HFFc6 (cell line): ENCODE measurements at places on chromosomes 16 and 17. TPM values are rescaled to one million over a fixed set of nuclear protein-coding genes. Genes with fewer than 3 reads are reported as not detected.

DNA sequence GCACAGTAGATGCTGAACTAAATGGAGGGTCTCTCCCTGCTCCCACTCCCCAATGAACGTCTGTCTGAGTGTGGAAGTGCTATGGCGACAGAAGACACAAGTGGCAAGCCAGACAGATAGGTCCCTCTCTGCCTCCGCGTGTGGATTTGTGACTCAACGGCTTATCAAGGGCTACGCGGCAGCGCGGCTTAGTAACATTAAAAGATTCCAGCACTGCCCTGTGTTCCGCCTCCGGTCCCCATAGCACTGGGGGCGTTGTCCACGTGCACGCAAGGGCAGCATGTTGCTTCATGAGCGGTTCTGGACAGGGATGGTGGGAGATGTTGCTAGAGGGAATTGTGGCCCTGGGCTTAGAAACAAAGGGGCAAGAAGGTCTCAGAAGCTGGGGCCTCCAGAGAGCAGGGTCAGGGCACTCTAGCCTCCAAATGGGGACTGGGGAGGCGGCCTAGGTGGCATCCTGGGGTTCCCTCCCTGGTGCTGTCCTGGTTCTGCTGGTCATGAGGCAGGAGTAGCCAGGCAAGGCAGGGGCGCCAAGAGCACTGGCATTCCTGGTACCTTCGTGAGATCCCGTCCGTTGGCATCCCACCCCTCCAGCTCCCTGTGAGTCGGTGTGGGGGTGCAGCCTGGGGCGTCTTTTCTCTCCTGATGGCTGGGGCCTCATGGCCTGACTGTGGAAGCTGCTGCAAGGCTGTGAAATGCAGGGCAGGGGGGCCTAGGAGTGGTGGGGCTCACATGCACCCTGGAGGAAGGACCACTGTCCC is 9.1 kb downstream of the CRHR1 start:
- DNase-seq = no peak

DNA sequence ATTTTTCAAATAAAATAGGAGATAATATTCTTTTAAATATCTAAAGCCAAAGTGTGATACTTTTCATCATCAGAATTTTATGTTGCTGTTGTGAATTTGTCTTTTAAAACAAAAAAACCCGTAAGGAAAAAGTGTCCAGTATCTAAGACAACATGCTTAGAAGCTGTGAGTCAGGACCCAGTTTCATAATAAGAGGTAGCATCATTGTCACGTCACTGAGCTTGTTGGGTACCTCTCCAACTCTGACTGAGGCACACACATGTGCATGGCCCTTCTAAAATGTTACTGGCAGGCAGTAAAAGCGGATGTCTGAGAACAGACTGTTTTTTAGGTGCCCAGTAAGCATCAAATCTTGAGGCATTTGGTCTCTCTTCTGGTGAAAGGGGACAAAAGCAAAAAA is 2.5 kb downstream of the CIAPIN1 start:
- DNase-seq = no peak

GRCh38 chr16:73306901-73307413 is 259.0 kb upstream of the ZFHX3 start:
- DNase-seq = no peak

GRCh38 chr17:1787301-1787902 is 25.5 kb downstream of the SERPINF1 start:
- peak; percentile 93 for DNase-seq

DNA sequence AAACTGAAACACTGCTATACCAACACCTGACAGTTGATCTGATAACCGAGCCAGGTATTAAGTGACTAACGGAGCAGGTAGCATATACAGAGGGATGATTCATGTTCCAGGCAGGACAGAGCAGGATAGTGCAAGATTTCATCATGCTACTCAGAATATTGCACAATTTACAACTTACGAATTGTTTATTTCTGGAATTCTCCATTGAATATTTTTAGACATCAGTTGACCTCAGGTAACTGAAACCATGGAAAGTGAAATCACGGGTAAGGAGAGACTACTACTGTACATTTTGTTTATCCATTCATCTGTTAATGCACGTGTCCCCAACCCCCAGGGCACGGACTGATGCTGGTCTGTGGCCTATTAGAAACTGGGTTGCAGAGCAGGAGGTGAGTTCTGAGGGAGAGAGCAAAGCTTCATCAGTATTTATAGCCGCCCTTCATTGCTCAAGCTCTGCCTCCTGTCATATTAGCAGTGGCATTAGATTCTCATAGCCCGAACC is 14.5 kb upstream of the PPM1E start:
- peak; percentile 7 for DNase-seq

DNA sequence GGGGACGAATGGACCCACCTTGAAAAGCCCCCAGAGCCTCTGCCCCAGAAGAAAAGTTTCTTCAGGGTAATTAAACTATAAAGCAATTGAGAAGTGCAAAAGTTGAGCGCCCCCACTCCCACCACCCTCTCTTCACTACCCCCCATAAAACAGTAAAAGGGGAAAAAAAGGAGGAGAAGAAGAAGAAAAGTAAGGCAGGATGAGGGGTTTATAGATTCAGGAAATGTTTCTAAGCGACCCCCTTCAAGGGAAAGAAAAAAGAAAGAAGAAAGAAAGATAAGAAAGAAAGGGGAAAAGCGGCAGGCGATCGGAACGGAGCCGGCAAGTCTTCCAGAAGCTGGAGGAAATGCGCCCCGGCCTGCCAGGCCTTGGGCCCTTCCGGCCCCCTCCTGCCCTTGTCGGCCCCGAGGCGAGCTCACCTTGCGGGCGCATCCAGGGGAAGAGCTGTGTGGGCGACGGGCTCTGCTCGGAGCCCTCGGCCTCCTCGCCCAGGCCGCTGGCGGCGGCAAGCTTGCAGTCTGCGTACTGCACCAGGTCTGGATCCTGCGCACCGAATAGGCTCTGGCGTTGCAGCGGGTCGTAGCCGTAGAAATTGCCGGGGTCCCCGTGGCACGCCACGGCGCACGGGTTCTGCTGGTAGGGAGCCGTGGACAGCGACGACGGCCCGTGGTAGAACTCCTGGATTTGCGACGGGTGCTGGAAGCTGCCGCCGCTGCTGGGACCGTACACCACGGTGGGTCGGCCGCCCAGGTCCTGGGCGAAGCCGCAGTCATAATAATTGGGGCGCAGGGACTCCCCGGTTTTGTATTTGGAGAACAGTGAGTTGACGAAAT is 1.0 kb downstream of the HOXB8 start:
- no peak for DNase-seq

GRCh38 chr17:80449930-80450576 is 26.4 kb downstream of the NPTX1 start:
- DNase-seq = no peak

DNA sequence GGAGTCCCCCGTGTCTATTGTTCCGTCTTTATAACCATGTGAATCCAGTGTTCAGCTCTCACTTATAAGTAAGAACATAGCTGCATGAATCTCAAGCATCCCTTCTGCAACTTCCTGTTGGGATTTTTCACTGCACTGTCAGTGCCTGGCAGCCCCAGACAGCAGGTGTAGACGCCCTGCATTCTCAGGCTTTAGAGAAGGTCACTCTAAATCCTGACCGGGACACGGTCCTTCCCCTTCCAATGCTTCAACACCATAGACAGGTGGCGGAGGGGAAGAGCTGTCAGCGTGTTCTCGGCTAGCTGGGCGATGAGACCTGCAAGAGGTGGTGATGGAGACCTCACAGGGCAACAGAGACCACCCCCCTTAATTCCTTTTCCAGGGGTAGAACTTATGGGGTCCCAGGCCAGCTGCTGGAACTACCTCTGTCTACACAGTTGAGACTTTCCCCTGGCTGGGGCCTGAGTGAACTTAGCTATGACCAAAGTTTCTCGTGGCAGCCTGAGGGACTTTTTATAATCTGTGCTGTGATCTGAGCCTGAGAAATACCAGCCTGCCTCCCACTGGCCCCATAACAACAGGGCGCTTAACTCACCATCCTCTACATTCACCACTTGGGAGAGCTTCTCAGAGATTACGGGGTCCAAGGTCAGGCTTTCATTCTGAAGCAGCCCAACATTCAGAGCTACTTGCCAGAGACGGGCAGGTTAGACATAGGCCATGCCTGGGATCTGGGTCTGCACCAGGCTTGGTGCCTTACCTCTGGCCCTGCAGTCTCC is 143.2 kb upstream of the TNRC6C start:
- no peak for DNase-seq

The ZDHHC1 gene
- total RNA-seq = 2.4 to 4.9 TPM (median 3.6 TPM) in 3 replicates
